ENCODE measurements at places on chromosomes 5 and 9.

DNA sequence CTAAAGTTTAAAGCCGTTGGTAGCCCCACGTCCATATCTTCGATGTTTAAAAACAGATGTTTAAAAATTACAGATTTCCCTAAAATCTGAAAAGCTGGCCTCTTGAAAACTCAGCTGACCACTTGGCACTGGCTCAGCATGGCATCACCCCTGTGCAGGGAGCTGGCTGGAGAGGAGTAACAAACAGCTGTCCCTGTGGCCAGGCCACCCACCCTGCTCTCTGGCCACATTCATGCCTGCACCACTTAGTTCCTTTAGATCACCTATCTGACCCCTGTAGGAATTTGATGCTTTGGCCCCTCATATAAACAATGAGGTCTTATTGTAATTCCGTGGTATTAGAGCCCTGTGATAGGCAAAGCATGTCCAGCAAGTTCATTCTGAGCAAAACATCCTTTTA lies 107.5 kb downstream of the FRMD3 start:
- no peak for DNase-seq

DNA sequence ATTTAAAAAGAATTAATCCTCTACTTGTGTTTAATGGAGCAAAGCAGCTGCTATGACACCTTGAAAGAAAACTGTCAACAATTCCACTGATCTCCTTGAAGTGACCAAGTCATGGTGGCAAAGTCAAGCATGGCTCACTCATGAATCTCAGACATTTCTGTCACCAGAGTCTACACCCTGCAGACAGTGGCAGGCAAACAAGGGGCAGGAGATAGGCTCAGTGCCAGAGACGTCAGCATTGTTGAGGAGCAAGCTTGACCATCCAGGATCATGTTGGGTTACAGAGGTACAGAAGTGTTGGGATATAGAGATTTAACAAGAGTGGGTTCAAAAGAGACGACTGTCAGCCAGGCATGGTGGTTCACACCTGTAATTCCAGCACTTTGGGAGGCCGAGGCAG lies 16.1 kb upstream of the VPS13A start:
- no peak for DNase-seq

GRCh38 chr5:162190-162564 lies 29.1 kb upstream of the LRRC14B start:
- DNase-seq: no peak

DNA sequence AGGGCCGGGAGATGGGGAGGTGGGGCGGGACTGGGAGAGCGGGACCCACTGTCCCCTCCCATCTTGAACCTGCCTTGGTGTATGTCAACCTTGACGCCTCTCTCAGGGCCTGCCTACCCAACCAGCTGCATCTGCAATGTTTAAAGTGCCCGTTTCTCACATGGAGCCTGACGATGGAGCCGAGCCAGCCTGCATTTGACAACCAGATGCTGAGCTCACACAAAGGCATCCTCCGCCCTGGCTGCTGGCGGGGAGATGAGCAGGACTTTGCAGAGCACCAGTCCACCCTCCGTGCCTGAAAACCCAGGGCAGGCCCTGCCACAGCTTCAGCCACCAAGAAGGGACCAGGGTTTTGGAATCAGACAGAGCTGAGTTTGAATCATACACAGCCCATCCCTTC lies 141.1 kb upstream of the SMIM23 start:
- DNase-seq: no peak

DNA sequence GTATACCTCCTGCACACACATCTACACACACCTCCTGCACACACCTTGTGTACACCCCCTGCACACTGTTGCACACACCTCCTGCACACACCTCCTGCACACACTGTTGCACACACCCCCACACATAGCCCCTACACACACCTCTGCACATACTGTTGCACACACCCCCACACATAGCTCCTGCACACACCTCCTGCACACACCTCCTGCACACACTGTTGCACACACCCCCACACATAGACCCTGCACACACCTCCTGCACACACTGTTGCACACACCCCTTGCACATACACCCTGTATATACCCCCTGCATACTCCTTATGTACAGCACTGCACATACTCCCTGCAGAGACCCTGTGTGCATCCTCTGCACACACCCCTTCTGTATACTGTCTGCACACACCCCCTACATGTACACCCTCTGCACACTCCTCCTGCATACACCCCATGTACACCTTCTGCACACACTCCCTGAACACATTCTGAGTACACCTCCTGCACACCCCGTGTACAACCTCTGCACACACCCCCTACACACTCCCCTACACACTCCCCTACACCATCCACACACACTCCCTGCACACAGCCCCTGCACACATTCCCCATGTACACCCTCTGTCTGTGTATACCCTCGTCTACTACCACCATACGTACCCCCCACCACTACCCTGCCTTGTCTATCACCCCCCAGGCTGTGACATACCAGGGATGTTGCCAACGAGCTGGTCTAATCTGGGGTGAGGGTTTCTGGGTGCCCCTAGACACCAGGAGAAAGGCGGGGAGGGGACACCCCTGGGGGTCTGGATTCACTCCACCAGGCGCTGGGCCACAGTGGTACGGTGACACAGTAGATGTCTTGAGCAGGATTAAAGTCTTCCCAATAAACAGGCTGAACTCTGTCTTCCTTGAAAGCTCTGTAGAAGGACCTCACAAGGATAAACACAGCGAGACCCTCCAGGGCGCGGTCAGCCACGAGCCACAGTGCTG lies 1.1 kb upstream of the CEP72 start:
- DNase-seq: no peak

DNA sequence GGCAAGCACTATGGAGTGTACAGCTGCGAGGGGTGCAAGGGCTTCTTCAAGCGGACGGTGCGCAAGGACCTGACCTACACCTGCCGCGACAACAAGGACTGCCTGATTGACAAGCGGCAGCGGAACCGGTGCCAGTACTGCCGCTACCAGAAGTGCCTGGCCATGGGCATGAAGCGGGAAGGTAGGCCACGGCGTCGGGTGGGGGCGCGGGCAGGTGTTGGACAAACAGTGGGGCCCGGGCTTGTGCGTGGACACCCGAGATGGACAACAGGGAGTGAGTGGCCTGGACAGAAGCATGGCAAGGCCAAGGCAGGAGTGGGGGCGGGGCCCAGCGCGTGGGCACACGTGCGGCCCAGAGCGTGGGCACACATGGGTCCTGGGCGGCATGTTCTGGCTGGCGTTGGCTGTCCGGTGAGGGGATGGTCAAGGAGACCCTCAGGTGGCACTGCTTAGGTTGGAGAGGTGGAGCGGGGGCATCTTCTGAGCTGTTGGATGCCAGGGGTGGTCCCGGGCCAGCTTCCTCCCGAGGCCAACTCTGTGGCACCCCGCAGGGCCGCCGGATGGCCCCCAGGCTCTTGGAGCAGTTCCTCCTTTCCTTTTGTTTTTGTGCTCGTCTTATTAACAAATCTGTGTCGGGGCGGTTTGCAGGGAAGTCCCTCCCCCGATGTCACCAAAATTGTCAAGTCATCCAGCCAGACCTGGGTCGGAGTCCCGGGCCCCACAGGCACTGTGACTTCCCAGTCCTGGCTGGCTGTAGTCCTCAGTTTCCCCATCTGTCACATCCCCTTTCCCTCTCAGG lies 82.9 kb downstream of the RXRA start:
- DNase-seq: no peak

GRCh38 chr5:13987843-13988464 lies 43.5 kb upstream of the DNAH5 start:
- DNase-seq: no peak

DNA sequence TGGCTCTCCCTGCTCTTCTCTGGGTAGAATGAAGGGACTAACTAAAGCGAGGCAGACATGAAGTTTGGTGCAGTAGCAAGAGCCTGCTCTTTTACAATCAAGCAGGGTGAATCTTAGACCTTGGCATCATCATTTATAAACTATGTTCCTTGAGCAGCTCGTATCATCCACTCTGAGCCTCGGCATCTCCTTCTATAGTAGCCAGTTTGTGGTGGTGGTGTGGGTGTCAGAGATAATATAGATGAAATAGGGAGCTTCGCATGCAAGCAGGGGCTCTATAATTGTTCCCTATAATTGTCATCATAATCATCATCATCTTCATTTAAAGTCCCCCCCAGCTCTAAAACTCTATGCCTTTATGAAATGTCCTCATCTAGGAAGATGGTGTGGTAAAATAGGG lies 72.5 kb upstream of the SAP30L start:
- no peak for DNase-seq

GRCh38 chr5:56357426-56357825 lies 124.3 kb upstream of the ANKRD55 start:
- no peak for DNase-seq

GRCh38 chr9:20409321-20410092 lies 212.8 kb downstream of the MLLT3 start:
- no peak for DNase-seq

DNA sequence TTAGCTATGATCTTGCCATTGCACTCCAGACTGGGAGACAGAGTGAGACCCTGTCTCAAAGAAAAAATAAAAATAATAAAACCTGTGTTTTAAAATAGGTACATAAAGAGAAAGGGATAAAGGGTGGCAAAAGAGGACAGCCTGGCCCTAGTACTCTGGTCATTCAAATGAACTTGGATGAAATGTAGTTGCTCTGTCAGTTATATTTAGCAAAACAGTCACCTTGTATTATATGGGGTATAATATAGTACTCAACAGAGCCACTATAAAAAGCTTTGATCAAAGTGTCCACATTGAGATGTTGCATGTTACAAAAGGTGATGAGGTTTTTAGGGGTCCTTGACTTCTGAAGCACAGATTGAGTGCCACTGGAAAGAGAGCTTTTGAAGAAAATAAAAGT lies 61.1 kb upstream of the EQTN start:
- no peak for DNase-seq

DNA sequence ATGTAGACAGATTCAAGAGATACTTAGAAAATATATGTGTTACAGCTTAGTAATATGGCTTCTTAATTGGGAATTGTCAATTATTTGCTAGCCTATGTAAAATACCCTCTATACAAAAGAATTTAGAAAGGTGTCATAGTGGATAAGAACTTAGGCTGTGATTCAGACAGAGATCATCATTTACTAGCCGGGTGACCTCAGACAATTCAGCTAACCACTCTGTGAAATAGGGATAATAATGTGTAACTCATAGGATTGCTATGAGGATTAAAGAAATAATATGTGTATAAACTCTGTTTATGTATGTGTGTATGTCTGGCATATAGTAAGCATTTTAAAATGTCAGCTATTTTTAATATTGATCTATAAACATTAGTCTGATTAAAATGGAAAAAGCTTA lies 5.9 kb upstream of the LARS1 start:
- DNase-seq: no peak

GRCh38 chr5:28344836-28345433 lies 1306.5 kb upstream of the CDH9 start:
- DNase-seq: no peak

DNA sequence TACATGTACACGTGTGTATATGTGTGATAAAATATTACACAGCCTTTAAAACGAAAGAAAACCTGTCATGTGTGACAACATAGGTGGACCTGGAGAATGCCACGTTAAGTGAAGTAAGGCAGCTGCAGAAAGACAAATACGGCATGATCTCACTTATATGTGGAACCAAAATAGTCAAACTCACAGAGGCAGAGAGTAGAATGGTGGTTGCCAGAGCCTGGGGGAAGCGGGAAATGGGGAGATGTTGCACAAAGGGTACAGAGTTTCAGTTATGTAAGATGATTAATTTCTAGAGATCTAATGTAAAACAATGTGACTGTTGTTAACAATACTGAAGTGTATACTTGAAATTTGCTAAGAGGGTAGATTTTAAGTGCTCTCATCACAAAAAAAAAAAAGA lies 34.8 kb downstream of the ADAMTS12 start:
- DNase-seq: no peak

- DNase-seq: no peak
Observed at GRCh38 chr9:83247732-83248131, 184.8 kb upstream of the RASEF start.

DNA sequence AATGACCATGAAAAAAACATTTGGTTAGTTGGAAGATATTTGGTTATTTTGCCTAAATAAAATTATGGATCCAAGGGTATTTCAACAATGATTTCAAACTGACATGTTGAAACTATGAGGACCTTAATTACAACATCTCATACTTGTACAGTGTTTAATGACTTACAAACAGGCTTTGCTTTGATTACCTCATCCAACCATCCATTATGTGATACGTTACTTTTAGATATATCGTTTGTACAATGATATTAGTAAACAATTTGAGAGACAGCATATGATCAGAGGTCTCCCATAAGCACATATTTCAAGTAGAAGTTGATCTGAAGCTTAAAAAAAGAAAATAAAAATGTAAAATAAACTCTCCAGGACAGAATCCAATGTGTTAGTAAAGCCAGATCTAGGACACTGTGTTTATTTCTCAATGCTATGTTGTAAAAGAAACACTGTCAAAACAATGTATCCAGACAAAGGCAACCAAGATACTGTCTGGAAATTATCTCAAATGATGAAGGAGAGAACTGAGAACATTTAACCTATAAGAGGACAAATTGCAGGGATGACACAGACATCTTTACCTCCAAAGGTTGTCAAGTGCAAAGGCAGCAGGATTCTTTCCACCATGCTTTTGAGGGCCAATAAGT lies 116.0 kb upstream of the TARS1 start:
- DNase-seq: no peak

GRCh38 chr5:31759925-31760324 lies 121.0 kb downstream of the PDZD2 start:
- no peak for DNase-seq

GRCh38 chr9:26326563-26326962 lies 566.0 kb downstream of the CAAP1 start:
- DNase-seq: no peak

GRCh38 chr9:16221822-16222547 lies 648.5 kb downstream of the BNC2 start:
- no peak for DNase-seq

DNA sequence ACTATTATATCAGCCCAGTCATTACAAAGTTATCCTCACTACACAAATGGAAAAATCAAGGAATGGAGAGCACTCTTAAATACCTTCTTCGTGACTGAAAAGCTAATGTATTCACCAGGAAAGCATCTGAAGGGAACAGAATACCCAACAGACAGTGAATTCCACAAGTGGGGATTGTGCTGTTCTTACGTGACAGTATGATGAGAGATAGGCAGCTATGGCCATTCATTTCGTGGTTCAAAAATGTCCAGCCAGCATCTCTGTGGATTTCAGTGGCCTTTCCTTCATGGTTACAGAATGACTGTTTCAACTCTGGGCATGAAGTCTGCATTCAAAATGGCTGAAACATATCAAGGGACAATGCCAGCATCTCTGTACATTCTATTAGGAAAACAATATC lies 323.8 kb downstream of the PRELID2 start:
- no peak for DNase-seq

- no peak for DNase-seq
Observed at GRCh38 chr5:116553366-116553765, 21.3 kb downstream of the SEMA6A start.

Data from CD4-positive, alpha-beta T cell treated with Interleukin-6 at 100 ng/mL for 8 hours (primary cell).